ENCODE measurements at places on chromosomes 1 and 21.

DNA sequence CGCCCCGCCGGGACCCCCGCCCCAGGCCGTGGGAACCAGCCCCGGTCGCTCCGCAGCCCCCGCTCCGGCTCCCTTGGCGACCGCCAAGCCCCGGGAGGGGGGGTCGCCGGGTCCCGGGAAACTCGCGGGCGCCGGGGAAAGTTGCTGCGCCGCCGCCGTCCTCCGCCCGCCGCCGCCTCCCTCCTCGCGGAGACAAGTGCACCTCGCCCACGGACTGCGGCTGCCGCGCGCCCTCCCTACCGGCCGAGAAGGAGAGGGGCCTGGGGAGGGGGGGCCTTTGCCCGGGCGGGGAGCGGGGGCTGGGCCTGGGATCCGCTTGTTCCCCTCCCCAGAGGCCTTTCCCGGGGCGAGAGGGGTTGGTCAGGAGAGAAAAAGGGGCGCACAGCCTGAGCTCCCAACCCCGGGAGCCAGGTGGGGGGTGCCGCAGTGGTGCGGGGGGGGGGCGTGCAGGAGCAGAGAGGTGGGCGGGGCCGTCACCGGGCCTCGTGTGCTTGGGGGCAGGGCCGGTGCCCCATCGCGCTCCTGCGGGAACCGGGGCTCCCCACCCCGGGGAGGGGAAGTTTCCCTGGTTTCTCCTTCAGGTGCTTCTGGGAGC lies 592 bp downstream of the AGRN start:
- no peak for DNase-seq

DNA sequence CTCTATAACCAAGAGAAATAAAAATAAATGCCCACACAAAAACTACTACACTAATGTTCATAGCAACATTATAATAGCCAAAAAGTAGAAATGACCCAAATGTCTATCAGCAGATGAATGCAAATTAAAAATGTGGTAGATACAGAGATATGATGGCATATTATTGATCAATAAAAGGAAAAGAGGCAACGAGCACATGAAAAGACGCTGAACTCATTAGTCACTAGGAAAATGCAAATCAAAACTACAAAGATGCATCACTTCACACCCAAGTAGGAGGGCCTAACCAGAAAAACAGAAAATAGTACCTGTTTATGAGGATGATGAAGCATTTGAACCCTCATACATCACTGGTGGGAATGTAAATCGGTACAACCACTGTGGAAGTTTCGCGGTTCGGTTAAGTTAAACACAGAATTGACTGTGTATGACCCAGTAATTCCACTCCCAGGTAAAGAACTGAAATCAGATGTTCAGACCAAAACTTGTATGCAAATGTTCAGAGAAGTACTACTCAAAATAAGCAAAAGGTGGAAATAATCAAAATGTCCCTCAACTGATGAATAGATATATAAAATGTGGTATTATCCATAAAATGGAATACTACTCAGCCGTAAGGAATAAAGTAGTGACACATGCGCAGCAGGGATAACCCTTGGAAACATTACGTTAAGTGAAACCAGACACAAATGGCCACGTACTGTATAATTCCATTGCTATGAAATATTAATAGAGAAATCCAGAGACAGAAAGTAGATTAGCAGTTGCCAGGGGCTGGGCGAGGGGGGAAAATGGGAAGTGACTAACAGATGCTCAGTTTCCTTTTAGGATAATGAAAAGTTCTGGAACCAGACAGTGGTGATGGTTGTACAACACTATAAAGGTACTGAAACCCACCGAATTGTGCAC lies 3.1 kb downstream of the USP48 start:
- no peak for DNase-seq

DNA sequence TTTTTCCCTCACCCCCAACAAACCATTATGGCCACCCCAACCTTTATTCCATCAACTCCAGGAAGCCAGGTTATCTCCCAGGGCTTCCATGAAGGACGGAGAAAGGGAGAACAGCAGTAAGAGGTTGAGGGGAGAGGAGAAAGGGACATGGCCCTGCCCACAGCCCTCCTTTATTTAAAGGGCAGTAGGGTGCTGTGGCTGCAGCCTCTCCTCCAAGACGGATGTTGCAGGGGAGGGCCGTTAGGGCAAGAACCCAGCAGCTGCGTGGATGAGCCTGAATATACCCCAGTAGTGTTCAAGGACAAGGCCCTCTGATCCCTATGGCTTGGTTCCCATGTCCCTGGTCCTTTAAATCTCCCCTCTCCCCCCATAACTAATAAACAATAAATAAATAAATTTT lies 5.9 kb downstream of the RXFP4 start:
- no peak for DNase-seq

- DNase-seq, result no peak
Measured at GRCh38 chr1:148347781-148348180, 135.3 kb downstream of the PPIAL4G start.

DNA sequence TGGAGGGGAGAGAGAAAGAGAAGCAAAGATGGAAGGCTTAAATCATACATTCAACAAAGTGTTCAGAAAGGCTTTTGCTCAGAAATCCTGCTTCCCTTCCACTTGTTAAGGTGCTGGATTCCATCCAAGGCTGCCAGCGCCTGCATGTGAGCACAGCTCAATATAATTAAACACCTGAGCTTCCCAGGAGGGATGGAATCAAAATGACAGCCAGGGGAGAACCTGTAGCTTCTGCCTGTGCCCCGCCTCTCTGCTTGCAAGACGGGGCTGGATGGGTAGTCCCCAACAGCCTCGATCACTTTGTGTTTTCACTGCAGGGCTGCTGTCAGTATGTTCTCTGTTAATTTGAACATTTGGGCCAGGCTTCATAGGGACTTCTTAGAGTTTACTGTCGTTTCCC lies 225.7 kb downstream of the KCNH1 start:
- no peak for DNase-seq
